ENCODE measurements at places on chromosomes 13 and 19.
A peak's percentile ranks its signal among the peaks of the same experiment; 100 is the strongest.

- no peak for DNase-seq
Measured at GRCh38 chr19:55530996-55531395, 5.9 kb downstream of the SBK2 start.

DNA sequence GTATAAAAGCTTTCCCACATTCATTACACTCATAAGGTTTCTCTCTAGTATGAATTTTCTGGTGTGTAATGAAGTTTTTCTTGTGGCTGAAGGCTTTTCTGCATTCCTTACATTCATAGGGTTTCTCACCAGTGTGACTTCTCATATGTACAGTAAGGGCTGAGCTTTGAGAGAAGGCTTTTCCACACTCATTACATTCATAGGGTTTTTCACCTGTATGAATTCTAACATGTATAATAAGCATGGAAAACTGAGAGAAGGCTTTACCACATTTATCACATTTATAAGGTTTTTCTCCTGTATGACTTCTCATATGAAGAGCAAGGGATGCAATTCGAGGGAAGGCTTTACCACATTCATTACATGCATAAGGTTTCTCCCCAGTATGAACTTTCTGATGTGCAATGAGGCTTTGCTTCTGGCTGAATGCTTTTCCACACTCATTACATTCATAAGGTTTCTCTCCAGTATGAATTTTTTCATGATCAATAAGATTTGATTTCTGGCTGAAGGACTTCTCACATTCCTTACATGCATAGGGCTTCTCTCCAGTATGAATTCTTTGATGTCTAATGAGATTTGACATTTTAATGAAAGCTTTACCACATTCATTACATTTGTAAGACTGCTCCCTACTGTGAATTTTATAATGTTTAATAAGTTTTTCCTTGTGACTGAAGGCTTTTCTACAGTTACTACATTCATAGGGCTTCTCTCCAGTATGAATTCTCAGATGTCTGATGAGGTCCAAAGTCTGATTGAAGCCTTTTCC is 42.6 kb downstream of the ZNF527 start:
- no peak for DNase-seq

- DNase-seq = peak; percentile 58
Measured at GRCh38 chr19:5308451-5309437, 31.9 kb downstream of the PTPRS start.

DNA sequence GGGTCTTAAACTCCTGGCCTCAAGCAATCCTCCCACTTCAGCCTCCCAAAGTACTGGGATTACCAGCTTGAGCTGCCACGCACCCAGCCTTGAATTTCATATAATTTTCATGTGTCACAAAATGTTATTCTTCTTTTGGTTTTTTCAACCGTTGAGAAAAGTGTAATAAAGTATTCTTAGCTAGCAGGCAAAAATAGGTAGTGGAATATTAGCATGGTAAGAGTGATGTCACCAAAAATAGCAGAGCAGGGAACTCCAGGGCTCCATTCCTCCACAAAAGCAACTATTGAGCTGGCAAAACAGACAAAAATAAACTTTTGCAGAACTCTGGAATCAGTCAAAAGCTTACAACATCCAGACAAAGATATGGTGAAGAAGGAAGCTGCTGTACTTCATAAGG is 43.9 kb downstream of the FBN3 start:
- DNase-seq = no peak

DNA sequence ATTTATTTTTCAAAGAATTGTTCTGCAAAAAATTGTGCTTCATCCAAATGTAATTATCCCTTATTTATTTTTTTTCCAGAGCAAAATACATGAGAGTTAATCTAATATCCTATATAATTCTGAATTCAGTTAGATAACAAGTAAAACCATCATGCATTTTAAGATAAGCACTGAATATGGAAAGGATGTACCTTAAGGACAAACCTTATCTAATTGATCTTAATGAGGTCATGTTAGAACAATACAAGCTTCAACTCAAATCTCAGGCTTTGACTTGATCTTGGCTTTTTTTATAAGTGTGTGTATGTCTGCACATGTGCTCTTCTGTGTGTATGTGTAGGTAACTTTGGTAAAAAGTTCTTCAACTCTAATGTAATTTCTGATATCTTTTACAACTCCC is 1828.8 kb downstream of the PCDH9 start:
- no peak for DNase-seq

DNA sequence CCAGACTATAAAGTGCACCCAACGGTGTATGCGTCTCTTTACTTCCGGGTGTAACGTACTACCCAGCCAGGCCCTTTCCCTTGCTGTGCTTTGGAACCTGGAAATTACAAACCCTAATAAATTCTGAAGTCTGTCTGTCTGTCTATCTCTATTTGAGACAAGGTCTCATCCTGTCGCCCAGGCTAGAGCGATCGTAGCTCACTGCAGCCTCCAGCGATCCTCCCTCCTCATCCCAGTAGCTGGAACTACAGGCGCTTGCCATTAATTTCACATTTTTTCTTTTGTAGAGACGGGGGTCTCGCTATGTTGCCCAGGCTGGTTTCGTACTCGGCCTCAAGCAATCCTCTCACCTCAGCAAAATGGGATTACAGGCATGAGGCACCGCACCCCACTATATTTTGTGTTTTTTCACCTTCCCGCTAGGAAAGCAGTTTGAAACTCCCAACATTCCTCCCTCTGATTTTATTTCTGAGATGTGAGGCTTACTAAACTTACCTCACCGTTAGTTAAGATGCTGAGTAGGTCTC is 469 bp upstream of the RNF6 start:
- no peak for DNase-seq

GRCh38 chr19:41597600-41598041 is 21.7 kb downstream of the CEACAM21 start:
- DNase-seq = peak; percentile 82

DNA sequence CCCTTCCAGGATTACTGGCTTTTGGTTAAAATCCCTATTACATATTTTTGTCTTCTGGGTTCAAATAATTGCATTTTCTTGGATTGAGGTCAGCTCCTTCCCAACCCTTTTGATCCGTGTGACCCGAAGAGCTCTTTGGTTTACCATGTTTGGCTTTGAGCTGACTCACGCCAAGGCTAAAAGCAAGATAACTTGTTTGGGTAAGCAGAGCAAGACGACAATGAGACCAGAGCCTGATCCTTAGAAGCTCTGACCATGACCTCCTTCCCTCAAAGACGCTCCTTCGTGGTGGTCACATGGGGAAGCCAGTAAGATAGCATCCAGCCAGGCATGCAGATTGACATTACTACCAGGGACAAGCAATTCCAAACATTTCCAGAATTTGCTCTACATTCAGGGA is 153.8 kb downstream of the DCT start:
- no peak for DNase-seq

GRCh38 chr13:95388420-95389079 is 87.3 kb upstream of the ABCC4 start:
- no peak for DNase-seq

GRCh38 chr13:39892721-39893685 is 237.5 kb downstream of the COG6 start:
- no peak for DNase-seq

DNA sequence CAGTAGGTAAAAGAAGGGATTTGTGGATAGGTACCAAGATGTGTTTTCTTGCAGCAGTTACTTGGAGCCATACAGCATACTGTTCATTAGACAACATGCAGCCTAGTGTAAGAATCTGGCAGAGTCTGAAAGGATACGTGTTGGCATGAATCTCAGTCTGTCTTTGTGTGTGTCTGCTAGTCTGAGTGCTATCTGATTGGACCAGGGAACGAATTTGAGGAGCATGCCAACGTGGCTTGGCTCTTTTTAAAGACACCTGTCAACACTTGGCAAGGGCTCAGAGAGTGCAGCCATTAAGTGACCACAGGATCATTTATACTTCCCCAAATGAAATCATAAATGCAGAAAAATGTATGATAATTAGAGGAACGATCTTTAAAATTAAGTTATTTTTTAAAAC is 27.6 kb upstream of the ATXN8OS start:
- DNase-seq = no peak

All from AG20443 (cell line).